ENCODE measurements at places on chromosomes 4 and X. TPM values are rescaled to one million over a fixed set of nuclear protein-coding genes. Genes with fewer than 3 reads are reported as not detected.

DNA sequence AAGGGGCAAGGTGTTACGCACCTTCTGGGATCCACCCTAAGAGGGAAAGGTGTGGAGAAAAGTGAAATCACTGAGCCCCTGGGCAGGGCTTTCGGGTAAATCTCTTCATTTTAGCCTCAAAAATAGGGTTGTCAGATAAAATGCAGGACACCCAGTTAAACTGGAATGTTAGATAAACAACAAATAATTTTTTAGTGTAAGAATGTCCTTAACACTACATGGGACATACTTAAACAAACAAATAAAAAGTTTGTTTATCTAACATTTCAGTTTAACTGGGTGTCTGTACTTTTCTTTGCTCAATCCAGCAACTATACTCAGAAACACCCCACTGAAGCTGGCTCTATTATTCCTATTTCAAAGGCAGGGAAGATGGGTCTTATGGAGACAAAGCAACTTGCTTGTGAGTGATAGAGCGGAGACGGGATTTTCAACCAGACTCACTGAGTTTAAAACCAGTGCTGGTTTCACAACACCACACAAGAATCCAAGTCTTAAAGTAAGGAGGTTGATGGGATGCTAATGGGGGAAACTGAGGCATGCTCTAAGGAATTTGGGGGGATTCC is 144.8 kb upstream of the RBPJ start:
- no peak overlapping the region for H3K4me3 ChIP-seq
- H3K27me3 ChIP-seq = no peaks in the 10 kb centered on the region
- H3K4me1 ChIP-seq = no peaks in the 10 kb centered on the region
- DNase-seq = no peak

DNA sequence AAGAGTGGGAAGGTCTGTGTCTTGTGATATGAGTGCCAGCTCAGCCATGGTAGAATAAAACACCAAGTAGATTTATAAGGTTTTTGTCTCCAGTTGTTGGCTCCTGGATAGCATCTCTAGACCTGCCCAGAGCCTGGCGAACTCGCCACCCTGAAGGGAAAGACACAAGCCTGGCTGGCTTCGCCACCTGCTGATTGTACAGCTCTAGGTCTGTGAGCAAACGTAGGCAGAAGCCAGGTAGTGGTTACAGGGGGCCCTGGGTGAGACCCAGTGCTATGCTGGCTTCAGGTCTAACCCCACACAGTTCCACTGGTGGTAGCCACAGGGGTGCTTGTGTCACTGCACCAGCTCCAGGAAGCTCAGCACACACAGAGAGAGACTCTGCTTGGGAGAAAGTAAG is 100.5 kb downstream of the BLTP1 start:
- H3K27ac ChIP-seq = no peak overlapping the region
- DNase-seq = no peak
- H3K4me1 ChIP-seq = no peaks in the 10 kb centered on the region
- no peaks in the 10 kb centered on the region for H3K27me3 ChIP-seq
- no peak overlapping the region for H3K4me3 ChIP-seq

- H3K4me1 ChIP-seq = no peaks in the 10 kb centered on the region
- DNase-seq = no peak
- no peak overlapping the region for H3K4me3 ChIP-seq
- H3K27me3 ChIP-seq = no peaks in the 10 kb centered on the region
Observed at GRCh38 chrX:23389196-23389792, 54.6 kb downstream of the PTCHD1 start.

DNA sequence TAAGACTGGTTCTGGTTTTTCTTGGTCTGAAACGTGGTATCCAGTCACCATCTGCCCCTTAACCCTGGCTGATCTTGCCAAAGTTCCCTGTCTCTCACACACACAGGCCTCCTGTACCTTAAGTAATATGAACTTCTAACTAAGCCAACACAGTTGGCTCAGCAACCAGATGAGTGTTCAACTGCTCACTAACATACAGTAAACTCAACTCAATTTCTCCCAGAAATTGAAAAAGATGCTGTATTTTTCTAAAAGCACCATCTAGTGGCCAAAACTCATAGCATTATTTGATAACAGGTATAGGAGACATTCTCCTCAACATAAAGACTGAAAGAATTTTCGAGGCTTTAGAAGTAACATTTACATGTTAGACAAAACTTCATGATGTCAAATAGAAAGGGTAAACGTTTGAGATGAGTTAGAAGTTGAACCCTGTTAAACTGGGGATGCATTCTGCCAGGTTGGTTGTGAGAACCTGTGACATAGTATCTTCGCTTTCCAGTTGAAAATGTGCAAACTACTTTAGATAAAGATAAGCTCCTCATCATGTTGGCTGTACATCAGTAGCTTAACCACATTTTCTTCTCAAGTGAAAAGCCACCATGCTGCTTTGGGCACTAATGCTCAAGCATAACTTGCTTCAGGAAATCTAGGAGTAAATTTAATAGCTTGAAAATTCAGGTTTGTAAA is 31.2 kb downstream of the CCNI start:
- no peaks in the 10 kb centered on the region for H3K36me3 ChIP-seq
- no peak overlapping the region for H3K4me3 ChIP-seq
- DNase-seq = no peak
- H3K4me1 ChIP-seq = no peaks in the 10 kb centered on the region
- no peaks in the 10 kb centered on the region for H3K27me3 ChIP-seq

The NUP54 gene
- 19.9 TPM for total RNA-seq

The ABLIM2 gene
- 4.8 TPM for total RNA-seq

The F9 gene
- total RNA-seq = not detected

The OTC gene
- 1.3 TPM for total RNA-seq

The PRR32 gene
- not detected for total RNA-seq

The CT45A3 gene
- not detected for total RNA-seq
